ENCODE measurements at places on chromosomes 1 and 21.

- DNase-seq, result no peak
Observed at GRCh38 chr1:183693521-183693920, 40.4 kb upstream of the APOBEC4 start.

- DNase-seq, result no peak
Observed at GRCh38 chr1:20178634-20179370, 7.1 kb upstream of the UBXN10 start.

DNA sequence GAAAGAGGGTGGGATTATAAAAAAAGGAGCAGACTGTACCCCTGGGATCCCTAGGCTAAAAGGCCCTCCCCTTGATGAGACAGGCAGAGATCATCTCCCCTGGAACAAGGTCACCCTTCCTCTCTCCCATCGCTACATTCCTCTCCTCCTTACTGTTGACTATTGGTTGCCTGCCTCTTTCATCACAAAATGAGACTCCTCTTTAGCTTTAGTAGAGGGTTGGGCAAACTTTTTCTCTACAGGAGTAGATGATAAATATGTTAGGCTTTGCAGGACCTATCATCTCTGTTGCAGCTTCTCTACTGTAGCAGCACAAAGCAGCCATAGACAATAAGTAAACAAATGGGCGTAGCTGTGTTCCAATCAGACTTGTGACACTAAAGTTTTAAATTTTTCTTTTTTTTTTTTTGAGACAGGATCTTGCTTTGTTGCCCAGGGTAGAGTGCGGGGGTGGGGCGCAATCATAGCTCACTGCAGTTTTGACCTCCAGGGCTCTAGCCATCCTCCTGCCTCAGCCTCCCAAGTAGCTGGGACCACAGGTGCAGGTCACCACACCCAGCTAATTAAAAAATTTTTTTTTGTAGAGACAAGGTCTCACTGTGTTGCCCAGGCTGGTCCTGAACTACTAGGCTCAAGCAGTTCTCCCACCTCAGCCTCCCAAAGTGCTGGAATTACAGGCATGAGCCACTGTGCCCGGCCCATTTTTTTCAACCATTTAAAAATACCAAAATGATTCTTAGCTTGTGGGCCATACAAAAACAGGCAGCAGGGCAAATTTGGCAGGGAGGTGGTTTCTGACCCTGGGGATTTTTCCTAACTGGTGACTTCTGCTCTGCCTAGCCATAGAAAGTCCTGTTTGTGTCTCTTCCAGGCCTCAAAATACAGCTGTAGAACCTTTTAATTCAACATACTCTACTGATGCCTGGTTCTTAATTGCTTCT, 15.1 kb downstream of the MCL1 start:
- no peak for DNase-seq

DNA sequence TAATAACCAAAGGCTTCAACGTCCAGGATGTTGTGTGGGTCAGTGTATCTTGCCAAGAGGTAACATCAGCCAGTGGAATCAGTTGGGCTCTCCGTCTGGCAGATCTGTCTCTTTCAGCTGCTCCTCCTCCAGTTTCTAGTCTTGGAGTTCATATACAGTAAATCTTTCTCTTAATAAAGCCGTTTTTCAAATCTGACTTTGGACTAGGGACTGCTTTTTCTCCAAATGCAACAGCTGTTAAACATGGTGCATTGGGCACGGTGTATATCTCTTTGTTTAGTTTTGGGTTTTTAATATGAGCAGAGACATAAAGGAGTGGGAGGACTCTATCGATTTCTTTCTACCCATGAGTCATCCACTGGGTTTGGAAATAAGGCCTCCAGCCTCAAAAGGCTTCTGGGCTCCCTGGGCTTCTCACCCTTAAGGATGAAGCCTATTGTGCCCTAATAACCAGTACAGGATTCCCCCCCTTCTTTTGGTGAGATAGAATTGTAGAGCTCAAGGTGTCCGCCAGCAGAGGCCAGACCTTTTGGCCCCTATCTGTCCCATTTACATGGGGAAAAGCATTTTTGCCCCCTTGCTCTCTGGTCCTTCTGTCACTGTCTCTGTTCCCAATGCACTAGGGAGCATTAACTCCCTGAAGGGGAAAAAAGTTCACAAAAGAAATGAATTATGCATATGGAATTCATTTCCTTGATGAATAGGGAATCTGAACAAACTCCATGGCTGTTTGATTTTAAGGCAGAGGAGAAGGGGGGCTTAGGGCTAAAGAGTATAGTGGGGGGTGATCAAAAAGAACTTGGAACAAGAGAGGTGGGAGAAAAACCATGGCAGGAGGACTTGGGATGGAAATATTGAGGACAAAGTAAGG, 86.0 kb downstream of the PBX1 start:
- no peak for DNase-seq

- DNase-seq, result no peak
Observed at GRCh38 chr1:239657291-239657690, 270.9 kb downstream of the CHRM3 start.

- no peak for DNase-seq
Observed at GRCh38 chr21:34801519-34802132, 132.8 kb downstream of the CLIC6 start.

GRCh38 chr21:28537371-28538079, 455.2 kb downstream of the LTN1 start:
- DNase-seq, result no peak

DNA sequence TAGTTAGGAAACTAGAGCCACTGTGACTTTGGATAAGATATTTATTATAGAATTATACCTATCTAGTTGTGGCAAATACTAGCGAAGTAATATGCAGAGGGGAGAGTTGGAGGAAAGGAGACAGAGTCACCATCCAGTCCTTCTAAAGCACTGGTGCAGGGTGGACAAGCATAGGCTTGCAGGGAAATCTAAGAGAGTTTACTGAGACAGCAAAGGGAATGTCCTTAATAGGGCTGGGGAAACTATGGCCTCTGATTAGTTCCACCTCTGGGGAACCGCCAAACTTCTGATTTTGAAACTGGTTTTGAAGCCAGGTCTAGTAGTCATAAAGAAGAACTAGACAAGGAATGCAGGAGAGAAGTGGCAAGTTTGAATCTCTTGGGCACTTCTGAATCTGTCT, 407.9 kb downstream of the VAV3 start:
- no peak for DNase-seq

DNA sequence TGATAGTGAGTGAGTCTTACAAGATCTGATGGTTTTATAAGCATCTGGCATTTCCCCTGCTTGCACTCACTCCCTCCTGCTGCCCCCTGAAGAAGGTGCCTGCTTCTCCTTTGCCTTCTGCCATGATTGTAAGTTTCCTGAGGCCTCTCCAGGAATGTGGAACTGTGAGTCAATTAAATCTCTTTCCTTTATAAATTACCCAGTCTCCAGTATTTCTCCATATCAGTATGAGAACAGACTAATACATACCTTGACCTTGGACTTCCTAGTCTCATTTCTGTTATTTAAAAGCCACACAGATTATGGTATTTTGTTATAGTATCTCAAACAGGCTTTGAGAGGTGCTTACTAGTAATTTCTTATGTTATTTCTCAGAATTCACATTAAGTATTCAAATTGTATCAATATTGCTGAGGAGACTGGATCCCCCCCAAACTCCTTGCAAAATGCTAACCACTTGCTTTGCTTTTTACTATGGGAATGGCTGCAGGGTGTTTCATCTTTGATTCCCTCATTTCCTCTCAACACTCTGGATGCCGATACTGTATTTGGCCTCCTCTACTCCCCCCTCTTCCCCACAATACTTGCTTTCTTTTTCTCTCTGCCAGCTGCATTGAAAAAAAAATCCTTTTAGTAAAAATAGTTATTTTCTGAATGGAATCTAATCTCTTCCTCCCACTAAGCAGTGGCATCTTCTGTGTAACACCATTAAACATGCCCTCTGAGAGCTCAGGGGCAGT, 96.9 kb upstream of the WLS start:
- no peak for DNase-seq

DNA sequence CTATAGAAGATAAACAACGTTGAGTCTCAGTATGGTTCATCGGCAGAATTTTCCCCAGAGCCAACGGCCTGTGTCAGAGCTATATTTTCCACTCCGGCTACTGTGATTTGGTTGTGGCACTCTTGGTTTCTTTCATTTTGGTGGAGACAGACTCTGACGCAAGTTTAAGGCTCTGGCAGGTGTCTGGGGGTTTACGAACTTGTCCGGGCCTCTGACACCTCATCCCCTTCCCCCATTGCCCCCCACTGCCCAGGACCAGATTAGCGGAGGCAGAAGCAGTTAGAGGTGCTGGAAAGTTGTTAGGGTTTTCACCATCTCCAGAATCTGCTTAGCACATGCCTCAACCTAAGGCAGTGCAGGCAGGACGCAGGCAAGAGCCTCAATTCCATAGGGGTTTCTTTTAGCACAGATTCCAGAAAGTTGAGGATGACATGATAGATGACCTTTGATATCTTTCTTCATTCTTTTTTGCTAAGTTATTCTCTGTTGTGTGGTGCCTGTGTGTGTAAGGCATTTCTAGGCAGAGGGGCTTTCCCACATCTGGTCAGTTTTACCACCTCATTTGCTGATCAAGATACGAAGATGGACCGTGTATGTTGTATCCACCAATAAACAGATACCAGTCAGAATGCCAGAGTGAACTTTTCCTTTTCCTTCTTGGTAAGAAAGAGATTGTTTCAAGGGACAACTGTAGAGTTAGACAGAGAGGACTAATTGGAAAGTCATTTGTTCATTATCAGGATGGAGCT, 18.4 kb upstream of the IL10 start:
- DNase-seq, result no peak

- DNase-seq, result no peak
Observed at GRCh38 chr1:208520438-208521099, 276.4 kb upstream of the PLXNA2 start.

DNA sequence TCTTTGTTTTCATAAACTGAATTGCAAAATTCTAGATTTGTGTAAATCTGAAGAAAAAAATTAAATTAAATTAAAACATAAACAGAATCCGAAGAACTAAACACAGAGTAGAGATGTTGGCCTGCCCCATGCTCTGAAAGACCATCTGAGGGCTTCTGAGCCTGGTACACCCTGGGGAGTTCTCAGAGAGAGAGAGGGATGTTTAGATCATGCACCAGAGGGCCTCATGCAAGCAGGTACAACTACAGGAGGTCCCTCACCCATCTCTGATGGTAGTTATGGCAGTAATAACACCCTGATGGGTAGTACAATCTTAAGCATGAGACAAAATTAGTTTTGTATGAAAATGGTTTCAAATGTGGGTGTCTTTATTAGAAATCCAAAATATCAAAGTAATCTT, 127.7 kb downstream of the TGFB2 start:
- DNase-seq, result no peak

DNA sequence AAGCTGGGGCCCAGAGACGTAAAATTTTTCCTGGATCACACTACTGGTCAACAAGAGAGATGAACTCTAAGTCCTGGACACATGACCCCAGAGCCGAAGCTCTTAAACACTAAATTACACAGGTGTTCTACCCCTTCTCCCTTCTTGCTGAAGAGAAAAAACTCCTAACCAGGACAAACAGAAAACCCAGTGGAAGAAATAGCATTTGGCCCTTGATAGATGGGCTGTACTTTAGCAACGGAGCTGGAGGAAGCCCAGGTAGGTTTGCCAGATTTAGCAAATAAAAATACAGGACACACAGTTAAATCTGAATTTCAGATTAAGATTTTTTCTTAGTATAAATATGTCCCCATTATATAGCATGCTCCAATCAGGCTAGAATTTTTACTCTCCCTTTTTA, 72.7 kb downstream of the DIRAS3 start:
- no peak for DNase-seq

GRCh38 chr21:41706263-41706639, 60.6 kb downstream of the RIPK4 start:
- DNase-seq, result no peak

- DNase-seq, result no peak
Observed at GRCh38 chr21:15763359-15763758, 33.6 kb downstream of the USP25 start.

GRCh38 chr1:245448975-245449431, 294.2 kb downstream of the KIF26B start:
- DNase-seq, result no peak

- no peak for DNase-seq
Observed at GRCh38 chr1:175116903-175117302, 49.3 kb downstream of the TNN start.

GRCh38 chr1:57222801-57223200, 201.1 kb downstream of the DAB1 start:
- no peak for DNase-seq

DNA sequence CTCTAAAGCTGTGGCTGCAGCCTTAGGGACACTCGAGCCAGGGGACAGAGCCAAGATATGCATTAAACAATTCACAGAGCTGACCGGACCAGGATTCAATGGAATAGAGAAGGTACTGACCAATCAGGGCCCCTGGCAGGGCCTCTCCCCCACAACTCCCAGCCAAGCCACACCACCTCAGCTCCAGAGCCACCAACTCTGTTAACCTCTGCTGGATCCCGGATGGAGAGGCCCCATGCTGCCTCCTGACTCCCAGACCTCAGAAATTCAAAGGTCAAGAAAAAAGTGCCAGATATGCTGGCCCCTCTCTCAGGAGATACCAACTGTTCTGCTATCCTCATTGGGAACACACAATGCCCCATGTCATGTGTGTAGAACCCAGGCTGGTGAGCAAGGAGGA, 62.1 kb downstream of the CD46 start:
- no peak for DNase-seq

- no peak for DNase-seq
Observed at GRCh38 chr21:41677671-41678015, 89.2 kb downstream of the RIPK4 start.
